ENCODE measurements at places on chromosomes 2 and 18.

DNA sequence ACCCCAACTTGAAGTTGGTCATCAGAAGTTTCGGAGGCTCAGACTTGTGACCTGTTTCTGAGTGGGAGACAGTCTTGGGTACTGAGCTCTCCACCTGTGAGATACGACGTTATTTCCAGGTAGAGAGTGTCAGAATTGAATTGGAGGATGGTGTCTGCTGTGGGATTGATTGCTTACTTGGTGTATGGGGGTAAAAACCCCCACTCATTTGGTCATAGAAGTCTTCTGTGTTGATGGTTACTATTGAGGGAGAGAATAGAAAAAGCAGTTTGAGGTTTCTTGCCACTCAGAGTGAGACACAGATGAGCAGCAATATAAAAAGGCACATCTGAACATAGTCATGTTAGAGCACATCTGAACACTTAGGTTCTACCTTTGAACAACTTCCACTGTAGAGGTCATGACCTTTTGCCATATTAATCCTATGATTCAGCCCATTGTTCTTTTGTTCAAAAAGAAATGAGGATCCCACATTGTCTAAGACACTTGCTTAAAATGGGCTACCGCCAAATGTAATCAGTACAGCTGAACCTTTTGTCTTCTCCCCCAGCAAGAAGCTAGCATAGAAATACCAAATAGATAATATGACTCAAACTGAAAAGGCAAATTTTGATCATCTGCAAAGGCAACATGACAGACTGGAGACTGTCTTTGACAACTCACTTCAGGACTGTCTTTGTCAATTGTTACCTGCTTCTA lies 73.3 kb downstream of the NAB1 start:
- DNase-seq = no peak

- no peak for DNase-seq
Measured at GRCh38 chr2:8633186-8633734, 48.6 kb upstream of the ID2 start.

DNA sequence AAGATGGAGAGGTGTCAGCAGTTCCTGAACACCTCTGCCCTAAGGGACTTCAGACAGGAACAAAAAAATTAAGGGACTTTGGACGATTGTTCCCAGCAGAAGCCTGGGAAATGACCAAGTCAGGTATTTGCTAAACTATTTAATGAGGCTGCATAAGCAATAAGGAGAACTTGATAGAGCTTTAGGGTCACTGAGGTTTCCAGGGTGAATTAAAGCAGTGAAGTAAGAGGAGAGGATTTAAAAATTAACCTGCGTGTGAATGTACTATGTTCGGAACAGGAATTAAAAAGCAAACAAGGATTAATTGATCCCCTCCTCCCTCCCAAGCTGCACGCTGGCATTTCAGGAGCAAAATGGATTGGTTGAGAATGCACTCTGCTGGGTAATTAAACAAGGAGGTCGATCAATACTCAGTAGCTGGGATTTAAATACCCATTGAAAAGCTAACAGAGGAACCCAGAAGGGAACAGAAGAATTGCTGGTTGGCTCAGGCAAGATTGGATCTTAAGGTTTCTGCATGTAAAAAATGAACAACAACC lies 157.2 kb downstream of the RNF152 start:
- DNase-seq = no peak

DNA sequence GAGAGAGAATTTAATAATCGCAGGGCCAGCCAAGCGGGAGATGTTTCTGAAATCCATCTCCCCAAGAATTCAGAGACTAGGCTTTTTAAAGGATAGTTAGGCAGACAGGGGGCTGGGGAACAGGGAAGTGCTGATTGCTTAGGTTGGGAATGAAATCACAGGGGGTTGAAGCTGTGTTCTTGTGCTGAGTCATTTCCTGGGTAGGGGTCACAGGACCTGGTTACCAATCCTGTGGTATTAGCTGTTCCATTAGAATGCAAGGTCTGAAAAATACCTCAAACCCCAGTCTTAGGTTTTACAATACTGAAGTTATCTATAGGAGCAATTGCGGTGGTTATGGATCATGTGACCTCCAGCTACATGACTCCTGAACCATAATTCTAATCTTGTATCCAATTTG lies 4.6 kb downstream of the SP140 start:
- DNase-seq = peak; percentile 57

DNA sequence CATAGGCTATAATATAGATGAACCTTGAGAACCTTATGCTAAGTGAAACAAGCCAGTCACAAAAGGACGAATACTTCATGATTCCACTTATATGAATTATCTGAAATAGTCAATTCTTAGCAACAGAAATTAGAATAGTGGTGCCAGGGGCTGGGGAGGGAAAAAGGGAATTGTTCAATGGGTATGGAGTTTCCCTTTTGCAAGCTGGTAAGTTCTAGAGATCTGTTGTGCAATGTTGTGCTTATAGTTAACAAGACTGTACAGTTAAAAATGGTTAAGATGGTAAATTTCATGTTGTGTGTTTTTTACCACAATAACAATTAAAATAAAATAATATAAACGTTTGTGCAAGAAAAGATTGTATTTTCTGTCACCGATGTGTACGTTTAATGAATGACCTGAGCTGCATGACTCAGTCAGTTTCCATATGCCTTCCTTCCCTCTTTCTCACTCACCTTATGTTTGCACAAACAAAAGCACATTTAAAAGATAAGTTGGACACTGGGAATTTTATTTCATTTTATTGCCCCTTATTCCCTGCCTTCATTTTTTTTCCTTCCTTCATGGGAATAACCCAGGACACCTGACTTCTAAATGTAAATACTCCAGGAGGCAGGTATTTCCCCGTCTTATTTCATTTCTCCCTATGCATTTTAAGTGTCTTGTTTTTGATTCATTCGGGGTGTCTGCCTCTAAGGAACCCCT lies 143.7 kb upstream of the TTC39C start:
- peak; percentile 70 for DNase-seq

DNA sequence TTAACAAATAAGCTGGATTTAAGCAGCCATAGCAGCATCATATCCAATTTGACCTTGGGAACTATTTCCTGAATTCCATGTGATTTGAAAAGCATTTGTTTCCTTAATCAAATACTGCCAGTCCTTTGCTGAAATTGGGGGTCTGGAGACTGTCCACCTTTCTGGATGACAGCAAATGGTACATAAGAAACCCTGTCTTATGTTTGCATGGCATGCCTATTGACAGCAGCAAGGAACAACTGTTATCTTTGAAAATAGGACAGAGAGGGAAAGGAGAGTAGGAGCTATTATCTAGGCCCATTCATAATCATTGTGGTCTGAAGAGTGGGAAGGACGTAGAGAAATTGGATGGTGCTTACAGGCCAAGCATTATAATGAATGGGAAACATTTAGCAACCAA lies 129.2 kb upstream of the CTNNA2 start:
- DNase-seq = no peak

GRCh38 chr2:145692971-145693478 lies 1173.1 kb upstream of the ZEB2 start:
- DNase-seq = peak; percentile 75

- DNase-seq = no peak
Measured at GRCh38 chr2:172481507-172482262, 54.3 kb downstream of the ITGA6 start.

GRCh38 chr2:100647709-100648108 lies 84.9 kb downstream of the PDCL3 start:
- DNase-seq = no peak

GRCh38 chr2:112724591-112725525 lies 4.0 kb downstream of the NT5DC4 start:
- DNase-seq = peak; percentile 71

GRCh38 chr2:188678882-188679281 lies 295.3 kb upstream of the COL3A1 start:
- DNase-seq = no peak

Measured in suppressor macrophage treated with lipopolysaccharide for 1 hour (primary cell).